ENCODE measurements at places on chromosomes 3 and 15.

- DNase-seq: no peak
Measured at GRCh38 chr3:114624047-114624445, 330.2 kb downstream of the TIGIT start.

DNA sequence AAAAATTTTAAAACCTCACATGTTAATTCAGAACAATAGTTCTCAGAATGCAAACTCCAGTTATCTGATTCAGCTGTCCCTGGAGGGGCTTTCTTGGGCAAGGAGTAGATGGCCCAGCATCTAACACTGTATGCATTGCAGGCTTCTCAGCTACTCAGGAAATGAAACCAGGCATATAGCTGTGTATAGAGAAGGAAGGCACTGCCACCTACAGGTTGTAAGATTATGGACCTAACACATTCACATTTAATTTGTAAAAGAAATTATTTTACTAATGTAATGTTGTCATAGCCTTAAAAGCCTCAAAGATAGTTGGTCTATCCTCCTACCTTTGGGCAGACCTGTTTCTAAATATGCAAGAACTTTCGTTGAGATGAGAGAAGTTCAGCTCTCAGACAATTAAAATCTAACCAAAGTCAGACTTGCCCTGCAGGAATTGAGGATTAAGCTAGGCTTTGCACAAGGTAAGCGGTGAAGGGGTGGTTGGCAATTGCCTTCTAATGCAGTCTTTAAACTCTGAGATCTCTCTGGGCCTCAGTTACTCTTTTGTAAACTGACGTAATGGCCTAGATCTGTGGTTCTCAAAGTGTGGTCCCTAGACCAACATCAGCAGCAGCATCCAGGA is 132.8 kb upstream of the SLC24A5 start:
- no peak for DNase-seq

GRCh38 chr3:24184528-24185176 is 239.6 kb downstream of the NR1D2 start:
- DNase-seq: no peak

GRCh38 chr15:40045572-40046217 is 6.7 kb upstream of the SRP14 start:
- DNase-seq: no peak

- no peak for DNase-seq
Measured at GRCh38 chr3:12895391-12896062, 54.2 kb upstream of the RPL32 start.
